Stomach (tissue), 19 donors: ENCODE measurements at places on chromosomes 7 and 10. TPM values are rescaled to one million over a fixed set of nuclear protein-coding genes. Genes with fewer than 3 reads are reported as not detected.
A peak's percentile ranks its signal among the peaks of the same experiment; 100 is the strongest.

The RET gene
- not detected for total RNA-seq

DNA sequence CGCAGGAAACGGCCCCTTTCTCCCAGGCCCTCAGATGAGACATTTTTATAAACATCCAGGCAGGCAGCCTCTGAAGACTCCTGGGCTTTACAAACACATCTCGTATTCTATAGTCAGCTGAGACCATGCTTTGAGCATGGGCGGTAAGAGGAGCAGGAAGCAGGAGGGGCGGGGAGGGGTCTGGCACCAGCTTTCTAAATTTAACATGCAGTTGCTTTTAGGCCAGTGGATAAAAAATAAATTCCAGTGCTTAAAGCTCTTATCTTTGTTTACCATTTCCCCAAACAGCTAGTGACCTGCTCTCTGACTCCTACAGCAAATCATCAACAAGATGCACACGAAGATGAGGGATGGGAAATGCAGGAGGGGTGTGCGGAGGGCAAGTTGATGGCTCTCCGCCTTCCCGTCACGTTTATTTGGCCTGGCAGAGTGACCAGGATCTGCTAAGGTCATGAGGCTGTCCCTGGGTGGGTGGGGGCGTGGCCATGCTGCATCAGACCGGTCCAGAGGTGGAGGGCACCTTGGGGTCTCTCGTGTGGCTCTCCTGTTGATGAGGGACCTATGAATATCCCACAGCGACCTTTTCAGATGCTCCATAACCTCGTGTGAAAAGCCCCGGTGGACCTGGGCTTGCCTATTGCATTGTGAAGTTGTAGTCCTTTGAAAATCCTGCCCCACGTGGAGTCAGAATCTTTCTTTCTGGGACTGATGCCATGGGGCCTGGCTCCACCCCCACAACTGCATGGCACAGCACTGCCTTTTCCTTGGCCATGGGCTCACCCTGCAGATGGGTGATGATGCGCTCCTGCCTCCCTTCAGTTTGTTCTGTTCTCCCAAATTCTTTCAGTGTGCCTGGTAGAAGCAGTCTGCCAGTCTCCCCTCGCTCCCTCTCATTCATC, 67.5 kb downstream of the PARP12 start:
- H3K4me3 ChIP-seq = no peak overlapping the region
- no peaks in the 10 kb centered on the region for H3K27me3 ChIP-seq
- H3K36me3 ChIP-seq = no peaks in the 10 kb centered on the region
- no peak overlapping the region for H3K27ac ChIP-seq

- peaks cover 17% of the 10 kb centered on the region for H3K4me1 ChIP-seq
- no peaks in the 10 kb centered on the region for H3K36me3 ChIP-seq
- DNase-seq = no peak
- no peak overlapping the region for H3K27ac ChIP-seq
- H3K27me3 ChIP-seq = no peaks in the 10 kb centered on the region
- H3K4me3 ChIP-seq = no peak overlapping the region
Observed at GRCh38 chr7:73615886-73616285, 8.4 kb downstream of the MLXIPL start.

The HABP2 gene
- total RNA-seq = not detected

GRCh38 chr7:2621948-2622640, 9.7 kb upstream of the TTYH3 start:
- DNase-seq = no peak
- no peaks in the 10 kb centered on the region for H3K36me3 ChIP-seq
- H3K4me3 ChIP-seq = no peak overlapping the region
- H3K27ac ChIP-seq = no peak overlapping the region
- H3K27me3 ChIP-seq = no peaks in the 10 kb centered on the region
- peaks cover 26% of the 10 kb centered on the region for H3K4me1 ChIP-seq

The CDCA7L gene
- 52.9 TPM for total RNA-seq

DNA sequence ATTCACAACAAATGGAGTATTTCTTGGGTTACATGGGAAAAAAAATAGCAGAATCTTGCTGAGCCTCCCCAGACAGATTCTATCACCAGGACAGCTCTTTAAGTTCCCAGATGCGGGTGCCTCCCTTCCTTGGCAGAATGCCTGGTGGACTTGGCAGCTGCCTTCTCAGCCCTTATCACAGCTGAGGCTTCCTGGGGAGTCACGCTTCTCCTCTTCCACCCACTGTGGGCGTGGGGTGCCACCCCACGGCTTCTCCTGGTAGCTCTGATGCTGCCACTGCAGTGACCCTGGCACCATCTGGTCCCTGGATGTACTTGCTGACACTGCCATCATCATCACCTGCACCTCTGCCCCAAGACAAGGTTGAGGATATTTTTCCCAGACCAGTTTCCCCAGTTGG, 16.2 kb upstream of the NME8 start:
- H3K4me1 ChIP-seq = no peaks in the 10 kb centered on the region
- H3K27ac ChIP-seq = no peak overlapping the region
- H3K4me3 ChIP-seq = no peak overlapping the region
- H3K27me3 ChIP-seq = no peaks in the 10 kb centered on the region
- no peaks in the 10 kb centered on the region for H3K36me3 ChIP-seq
- peak; percentile 31 for DNase-seq
